ENCODE measurements at places on chromosomes 2 and 18.

DNA sequence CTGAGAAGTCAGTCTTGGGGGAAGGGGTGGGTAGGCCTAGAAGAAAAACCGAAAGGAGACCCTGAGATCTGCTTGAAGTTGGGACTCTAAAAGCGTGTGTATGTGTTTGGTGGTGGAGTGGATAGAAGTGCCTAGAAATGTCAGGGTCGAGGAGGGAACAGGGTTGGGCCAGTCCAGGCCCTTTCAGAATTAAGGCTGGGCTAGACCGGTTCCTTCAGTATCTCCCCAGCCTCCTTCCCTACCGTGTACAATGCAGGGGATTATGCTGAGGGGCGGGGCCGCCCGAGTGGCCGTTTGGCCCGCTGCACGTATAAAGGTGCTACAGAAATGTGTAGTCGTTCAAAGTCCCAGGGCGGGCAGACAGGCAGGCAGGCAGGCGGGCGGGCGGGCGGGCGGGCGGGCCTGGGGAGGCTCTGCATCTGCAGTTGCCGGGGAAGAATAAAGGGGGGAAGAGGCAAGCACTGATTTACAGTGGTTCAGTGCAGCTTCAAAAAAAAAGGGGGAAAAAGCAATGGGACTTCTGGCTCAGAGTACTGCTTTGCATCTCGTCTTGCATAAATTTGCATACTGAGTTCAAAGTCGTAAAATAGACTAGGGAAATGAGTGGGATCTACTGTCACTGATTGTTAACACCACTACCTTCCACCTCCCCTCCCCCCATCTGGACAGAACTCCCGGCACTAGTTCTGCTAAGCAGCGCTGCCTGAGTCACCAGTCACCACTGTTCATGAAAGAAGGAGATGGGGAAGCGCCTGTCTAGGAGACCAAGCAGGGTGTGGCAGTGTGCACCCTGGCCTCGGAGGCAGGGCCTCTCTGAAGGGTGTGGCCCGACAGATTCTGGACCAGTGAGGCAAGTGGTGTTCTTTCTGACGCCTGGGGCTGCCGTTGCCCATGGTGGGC is 3.6 kb downstream of the IGFBP2 start:
- peak; percentile 62 for DNase-seq

DNA sequence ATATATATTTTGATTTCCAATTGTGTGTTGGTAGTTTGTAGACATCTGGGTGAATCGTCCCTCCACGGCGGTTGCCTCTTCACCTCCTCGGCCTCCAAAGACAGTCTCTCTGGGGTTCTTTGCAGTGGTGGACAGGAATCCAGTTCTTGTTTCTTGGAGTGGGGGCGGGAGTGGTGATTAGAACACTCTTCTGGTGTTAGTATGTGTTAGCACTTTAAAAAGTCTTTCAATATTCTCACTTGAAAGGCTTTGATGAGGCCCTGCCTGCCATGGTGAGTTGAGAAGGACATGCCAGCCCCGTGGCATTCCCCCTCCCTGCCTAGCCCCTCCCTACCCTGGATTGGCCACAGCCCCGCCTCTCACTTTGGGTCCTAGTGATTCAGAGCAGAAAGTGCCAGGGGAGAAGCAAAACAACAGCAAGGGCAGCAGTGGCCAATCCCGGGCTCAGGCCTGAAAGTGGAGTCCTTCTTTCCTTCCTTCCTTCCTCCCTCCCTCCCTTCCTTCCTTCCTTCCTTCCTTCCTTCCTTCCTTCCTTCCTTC is 316.8 kb upstream of the HS6ST1 start:
- peak; percentile 25 for DNase-seq

GRCh38 chr18:40939656-40940515 is 1015.1 kb upstream of the PIK3C3 start:
- no peak for DNase-seq

DNA sequence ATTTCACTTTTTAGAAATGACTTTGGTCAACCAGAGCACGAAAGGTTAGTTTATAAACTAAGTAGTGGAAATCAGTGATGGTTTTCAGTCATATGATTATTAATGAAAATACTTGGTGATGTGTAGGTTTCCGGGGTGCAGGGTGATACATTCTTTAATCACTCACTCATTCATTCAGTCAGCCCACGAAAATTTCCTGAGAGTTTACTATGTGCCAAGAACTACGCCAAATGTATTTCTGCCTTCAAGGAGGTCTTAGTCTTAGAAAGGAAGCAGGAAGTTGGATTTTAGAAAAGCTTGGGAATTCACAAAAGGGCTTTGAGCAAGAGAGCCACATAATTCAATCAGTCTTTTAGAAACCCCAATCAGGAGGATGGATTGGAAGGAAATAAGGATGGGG is 543.6 kb downstream of the PLCL1 start:
- no peak for DNase-seq

DNA sequence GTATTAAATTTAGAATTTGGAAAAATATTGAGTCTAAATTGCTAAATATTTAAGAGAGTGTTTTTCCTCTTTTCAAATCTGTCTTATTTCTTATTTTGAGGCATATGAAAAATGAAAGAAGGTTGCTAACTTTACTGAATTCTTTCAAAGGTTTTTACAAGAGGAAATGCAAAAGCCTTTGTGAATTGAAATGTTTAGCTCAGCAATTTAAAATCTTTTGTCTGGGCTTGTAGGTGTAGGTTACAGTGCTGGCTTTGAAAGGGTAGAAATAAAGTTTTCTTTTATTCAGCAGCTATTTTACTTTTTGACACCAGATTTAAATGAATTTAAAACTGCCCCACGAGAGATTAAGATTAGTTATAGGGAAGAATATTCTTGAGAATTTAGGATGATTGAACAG is 192.0 kb downstream of the CDH7 start:
- no peak for DNase-seq

DNA sequence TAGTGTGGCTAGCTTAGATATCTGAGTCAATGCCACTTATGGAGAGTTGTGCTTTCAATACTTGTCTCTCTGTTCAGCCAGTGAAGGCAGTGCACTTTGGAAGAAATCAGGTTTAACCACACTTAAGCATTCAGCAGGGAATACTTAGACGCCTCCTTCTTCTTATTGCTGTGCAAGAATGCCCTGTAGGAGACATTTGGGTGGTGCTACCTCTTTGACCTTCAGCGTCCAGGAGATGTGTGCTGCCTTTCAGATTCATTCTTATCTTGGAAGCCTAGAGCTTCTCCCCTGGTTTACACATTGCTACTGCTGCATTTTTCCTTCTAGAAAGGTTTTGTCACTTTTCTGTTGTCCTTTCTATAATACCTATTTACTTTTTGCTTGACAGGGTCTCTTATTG is 350.5 kb downstream of the ARL6IP6 start:
- no peak for DNase-seq

DNA sequence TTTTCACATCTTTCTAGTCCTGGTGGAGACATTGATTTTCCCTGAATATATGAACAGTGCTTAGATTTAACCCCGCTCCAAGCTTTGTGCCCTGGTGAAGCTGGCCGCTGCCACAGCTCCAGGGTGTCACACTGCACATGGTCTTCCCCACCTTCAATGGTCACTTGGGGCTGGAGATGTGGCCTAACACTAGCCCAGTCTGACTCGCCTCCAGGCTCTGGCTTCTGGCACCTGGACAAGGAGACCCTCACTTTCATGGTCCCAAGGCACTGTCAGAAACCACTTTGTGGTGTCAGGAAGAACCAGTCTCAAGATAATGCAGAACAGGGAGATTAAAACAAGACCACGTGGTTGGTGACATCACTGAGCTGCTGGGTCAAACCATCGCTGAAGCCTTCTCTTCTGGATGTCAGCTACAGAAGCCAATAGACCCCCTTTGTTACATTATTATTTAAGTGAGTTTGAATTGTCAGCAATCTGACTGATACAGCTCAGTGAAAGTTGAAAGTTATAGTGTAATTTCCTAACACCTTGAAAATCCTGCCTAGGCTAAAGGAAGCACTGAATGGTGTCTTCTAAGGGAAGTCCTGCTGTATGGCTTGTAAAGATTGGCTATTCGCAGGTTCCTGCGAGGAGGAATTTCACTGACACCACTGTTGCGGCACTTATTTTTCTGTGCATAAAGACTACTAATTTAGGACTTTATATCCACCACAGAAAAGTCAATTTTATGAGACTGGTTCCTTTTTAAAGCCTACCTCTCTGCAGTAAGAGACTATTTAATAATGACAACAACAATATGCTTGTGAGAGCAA is 55.0 kb upstream of the CTDP1 start:
- DNase-seq, result no peak

- no peak for DNase-seq
Measured at GRCh38 chr2:25104736-25105135, 62.9 kb downstream of the EFR3B start.

DNA sequence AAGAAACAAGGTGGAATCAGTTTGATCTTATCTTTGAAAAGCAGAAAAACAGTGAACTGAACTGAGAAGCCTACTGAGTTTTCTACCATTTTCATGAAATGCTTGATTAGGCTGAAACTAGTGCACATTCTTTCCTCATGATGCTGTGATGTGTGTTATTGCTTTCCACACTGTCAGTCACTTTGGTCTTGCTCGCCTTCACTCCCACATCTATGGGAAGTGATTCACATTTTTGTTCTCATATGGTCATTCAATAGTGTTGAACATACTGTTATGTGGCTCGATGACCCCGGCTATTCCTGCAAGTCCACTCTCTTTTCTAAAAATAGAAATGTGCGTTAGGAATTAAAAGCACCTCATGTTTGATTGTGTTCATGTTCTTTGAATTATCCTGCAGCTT is 129.7 kb downstream of the TGIF1 start:
- no peak for DNase-seq
